ENCODE measurements at places on chromosomes 4 and X.

GRCh38 chrX:149950681-149951080, 12.4 kb upstream of the EOLA2 start:
- peak; percentile 1 for DNase-seq

GRCh38 chr4:169611157-169611556, 1.2 kb downstream of the NEK1 start:
- no peak for DNase-seq

GRCh38 chr4:174018236-174018635, 265.2 kb downstream of the FBXO8 start:
- no peak for DNase-seq

GRCh38 chr4:89836897-89837384, at the start of gene SNCA:
SNCA (minus strand) TSS chr4:89837161; CDS start chr4:89835667, 1,494 bp downstream.
- no peak for DNase-seq

GRCh38 chr4:168978001-168978700, 31.9 kb downstream of the CBR4 start:
- no peak for DNase-seq
